Activated T-cell treated with anti-CD3 and anti-CD28 coated beads for 48 hours (primary cell): ENCODE measurements at places on chromosomes 3 and 15.

- no peak for DNase-seq
These were observed 245.7 kb downstream of the ZIC1 start for GRCh38 chr3:147654827-147655226.

DNA sequence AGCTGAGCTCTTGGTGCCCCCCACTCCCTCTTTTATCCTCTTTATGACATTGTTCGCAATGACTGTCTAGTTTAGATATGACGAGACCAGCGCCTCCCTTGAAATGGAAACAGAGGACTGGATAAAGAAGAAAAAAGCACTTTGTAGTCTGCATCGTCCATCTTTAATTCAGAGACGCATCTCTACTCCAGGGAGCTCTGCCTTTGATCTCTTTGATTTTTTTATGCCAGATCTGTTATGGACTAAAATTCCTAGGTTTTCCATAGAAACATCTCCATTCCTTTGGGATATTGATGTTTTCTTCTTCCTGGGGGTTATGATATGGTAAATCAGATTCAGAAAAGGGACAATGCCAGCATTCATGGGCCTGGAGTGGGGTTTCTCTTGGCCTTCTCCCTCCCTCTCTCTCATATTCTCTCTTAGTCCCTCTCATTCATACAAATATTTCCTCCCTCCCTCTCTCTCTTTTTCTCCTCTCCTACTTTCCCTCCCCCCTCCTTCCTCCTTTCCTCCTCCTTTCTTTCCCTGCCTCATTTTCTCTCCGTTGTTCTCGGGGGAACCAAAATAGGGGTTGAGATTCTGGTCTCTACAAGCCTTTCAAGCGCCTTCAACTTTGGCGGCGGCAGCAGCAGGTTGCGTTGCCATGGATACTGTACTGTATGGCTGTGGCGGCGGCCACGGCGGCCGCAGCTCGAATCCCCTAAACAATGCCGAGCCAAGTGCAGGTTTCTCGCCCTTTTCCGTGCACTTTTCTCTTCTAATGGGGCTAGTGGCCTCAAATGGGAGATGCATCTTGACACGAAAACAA is 45.5 kb downstream of the ZIC4 start:
- no peak for DNase-seq

- DNase-seq: no peak
These were observed 45.8 kb upstream of the ATP13A3 start for GRCh38 chr3:194532591-194532990.

DNA sequence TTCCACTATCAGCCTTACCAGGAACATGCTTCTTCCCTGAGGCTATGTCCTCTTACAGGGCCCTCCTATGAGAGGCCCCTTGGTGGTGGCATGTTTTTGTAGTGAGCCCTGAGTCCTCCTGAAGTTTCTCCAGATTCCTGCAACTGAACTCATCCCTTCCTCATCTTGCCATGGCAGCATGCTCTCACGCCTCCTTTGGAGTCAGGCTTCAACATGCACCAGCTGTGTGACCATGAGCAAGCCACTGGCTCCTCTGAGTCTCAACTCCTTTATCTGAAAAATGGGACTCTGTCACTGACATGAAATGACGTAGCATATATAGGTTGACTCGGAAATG is 216.3 kb upstream of the TLE3 start:
- DNase-seq: no peak

- no peak for DNase-seq
These were observed 245.9 kb upstream of the TOPAZ1 start for GRCh38 chr3:43995547-43996378.

- DNase-seq: no peak
These were observed 63.9 kb downstream of the TRPC1 start for GRCh38 chr3:142787719-142788118.

DNA sequence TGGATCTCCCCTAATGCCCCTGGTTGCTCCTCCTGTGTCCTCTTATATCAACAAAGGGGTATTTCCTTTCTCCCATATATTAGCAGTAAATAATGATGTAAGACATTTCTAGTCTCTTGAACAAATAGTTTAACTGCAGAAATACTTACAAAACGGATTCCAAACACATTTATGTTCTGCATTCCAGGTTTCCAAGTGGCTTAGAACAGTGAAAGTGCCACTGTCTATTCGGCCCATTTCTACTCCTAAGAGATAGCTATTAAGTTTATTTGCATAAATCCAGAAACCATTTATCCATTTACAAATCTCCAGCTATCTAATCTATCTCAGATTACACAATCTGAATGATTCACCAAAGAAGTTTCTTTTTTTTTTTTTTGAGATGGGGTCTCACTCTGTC is 55.8 kb upstream of the FRMD4B start:
- DNase-seq: no peak

- DNase-seq: no peak
These were observed 58.0 kb downstream of the HRH1 start for GRCh38 chr3:11212299-11212608.

DNA sequence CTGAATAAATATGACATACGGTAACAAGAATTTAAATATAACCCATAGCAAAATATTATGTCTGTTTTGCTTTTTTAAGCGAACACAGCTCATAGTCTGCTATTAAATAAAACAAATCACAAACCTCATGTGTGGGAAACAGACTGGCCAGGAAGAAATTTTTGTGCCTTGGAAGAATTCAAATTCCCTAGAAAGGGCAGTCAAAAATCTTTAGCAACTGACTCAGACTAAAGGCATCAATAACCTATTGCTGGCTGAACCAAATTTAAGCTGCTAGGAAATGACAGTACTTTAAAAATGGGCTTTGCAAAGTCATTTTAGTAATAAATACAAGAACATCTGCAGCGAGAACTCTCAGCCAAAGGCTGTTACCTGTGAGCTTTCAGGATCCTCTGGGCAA is 151.4 kb downstream of the PLD1 start:
- no peak for DNase-seq

- no peak for DNase-seq
These were observed 263.2 kb upstream of the TGFBR2 start for GRCh38 chr3:30343067-30343831.

DNA sequence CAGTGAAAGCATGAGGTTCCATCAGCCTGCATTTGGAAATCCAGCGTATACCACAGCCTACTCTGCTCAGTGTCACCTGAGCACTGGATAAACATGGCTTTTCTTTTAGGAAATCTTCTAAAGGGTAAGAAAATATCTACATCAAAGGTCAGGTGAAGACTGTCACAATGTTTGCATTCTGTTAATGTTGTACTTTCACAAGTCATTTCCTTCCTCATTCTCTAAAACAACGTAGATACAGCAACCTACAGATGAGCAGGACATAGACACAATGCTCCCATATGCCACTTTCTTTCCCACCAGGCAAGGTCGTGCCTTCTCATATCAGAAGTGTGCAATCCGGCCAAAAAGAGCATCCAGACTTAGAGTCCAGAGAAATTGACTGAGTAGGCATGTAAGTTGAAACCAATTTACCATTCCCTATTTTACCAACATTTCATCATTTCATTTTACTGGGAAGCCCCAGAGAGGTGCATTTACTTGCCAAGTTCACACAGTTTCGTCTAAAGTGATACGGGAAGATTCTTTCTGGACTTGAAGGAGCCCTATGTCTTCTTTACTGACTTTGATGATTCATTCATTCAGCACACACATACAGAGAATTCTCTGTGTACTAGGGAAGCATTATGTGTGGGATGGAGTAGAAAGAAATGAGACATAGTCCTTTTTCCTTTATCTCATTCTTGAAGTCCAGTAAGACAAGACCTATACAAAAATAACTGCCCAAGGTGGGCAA is 30.6 kb upstream of the LPP start:
- no peak for DNase-seq

- no peak for DNase-seq
These were observed 145.3 kb downstream of the CD47 start for GRCh38 chr3:107945417-107946094.

- DNase-seq: no peak
These were observed 444.0 kb downstream of the MFSD1 start for GRCh38 chr3:159245871-159246270.

DNA sequence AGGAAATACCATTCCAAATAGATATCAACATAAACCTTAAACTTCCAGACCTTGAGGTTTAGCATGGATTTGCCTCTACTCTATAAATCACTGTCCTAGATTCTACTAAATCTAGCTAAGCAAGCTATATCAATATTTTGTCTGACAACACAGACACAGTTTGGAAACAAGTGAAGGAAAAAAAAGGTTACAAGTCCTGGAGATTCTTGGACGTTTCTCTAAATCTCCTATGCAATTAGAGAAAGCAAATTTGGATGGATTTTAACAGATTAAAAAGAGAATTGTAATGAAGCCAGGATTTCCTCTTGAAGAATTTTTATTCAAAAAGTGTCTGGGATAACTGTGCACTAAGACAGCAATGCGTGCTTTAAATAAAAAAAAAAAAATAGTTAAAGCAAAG is 441.1 kb upstream of the DPH6 start:
- no peak for DNase-seq

- no peak for DNase-seq
These were observed 241.7 kb downstream of the CNTN3 start for GRCh38 chr3:74372743-74373142.

GRCh38 chr3:147119989-147120388 is 286.4 kb downstream of the ZIC4 start:
- DNase-seq: no peak

DNA sequence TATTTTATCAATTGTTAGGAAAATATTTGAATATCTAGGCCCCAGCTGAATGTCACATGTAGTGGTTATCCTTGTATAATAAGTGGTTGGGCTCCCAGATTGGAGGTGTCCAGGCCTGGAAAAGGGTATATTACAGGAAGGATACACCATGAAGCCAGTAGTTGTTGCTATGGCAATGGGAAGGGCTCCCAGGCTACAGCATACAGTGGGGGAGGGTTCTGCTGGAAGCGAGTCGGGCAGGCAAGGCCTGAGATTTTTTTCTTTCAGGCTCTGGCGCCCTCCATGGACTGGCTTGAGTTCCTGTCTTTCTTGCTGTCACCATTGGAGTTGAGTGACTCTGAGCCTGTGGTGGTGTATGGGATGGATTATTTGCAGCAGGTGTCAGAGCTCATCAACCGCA is 8.9 kb downstream of the ECE2 start:
- DNase-seq: peak; percentile 11

- no peak for DNase-seq
These were observed 217.7 kb downstream of the ARPP21 start for GRCh38 chr3:35857004-35857403.

- DNase-seq: no peak
These were observed 356.5 kb upstream of the IL12A start for GRCh38 chr3:159632128-159632527.

GRCh38 chr15:78440375-78441373 is 2.7 kb downstream of the IREB2 start:
- DNase-seq: no peak

DNA sequence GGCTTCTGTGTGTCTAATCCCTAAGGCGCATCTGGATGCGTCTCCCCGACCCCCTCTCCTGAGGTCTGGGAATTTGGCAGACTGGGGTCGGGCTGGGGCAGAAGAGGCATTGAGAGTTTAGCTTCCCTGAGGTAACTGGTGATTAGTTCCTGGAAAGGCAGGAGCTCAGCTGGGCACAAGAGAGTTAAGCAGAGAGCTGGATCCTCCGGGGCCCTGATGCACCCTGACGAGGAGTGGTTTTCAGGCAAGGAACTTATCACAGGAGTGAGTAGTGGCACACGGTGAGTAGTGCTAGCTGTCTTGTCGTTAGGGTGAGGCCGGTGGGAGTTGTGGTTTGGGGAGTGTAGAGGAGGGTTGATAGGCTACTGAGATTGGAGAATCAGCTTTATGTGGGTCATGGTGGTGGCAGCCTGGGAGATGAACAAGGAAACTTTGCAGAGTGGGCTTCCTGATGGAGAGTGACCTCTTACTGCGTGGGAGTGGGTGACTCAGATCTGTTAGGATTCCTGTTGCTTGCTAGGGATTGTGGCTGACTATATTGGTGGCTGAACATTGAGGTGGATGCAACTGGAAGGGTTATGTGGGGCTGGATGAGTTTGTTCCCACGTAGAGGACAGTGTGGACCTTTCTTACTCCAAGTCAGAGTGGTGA is 897 bp downstream of the RAD54L2 start:
- peak; percentile 51 for DNase-seq

DNA sequence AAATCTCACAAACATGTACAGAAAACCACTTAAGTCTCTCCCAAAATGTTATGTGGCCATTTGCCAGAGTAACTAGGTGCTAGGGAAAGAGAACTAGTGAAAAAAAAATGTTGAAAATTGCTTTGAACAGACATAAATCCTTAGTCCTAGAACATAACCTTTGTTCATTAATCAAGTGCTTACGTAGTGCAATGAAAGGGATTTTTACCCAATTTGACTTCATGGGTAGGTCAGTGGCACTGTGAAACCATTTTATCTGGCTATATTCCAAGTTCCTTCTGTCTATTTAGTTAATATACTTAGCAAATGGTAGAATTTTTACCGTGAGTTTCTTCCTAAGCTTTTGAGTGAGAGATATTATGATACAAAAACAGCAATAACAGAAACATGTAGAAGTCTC is 209.4 kb downstream of the DIPK2A start:
- DNase-seq: no peak

- DNase-seq: no peak
These were observed 51.9 kb downstream of the EPHB1 start for GRCh38 chr3:134846911-134847317.

- no peak for DNase-seq
These were observed 145.5 kb downstream of the GOLIM4 start for GRCh38 chr3:167950212-167950611.

- DNase-seq: no peak
These were observed 640 bp downstream of the MB21D2 start for GRCh38 chr3:192917028-192917403.

DNA sequence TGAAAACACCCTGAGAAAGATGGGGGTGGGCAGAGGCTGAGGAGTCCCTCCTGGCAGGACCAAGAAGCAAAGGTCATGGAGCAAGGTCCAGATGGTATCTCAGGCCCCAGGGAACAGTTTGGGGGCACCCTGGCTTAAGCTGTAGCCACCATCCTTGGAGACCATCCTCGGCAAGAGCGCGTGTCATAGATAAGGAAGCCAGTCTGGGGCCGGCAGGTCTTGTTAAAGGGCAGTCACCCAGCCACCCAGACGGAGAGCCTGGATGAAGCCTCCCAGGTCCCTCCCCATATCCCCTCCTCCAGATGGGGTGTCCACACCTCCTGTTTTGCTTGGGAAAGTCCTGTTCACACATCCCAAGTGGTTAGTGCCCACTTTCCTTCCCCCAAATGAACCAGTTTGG is 191.1 kb downstream of the KLF13 start:
- no peak for DNase-seq

GRCh38 chr3:141647562-141647915 is 90.6 kb upstream of the RNF7 start:
- DNase-seq: no peak
